ENCODE measurements at places on chromosomes 2 and 18.

DNA sequence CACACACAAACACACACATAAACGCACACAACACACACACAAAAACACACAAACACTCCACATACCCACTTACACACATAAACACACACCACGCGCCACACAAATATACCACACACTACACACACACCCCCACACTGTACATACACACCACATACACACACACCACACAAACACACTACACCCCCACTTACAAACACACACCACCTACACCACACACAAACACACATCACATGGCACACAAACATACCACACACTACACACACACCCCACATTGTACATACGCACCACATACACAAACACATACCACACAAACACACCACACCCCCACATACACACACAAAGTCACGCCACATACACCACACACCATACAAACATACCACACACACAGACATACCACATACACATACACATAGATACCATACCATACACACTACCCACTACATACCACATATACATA lies 59.9 kb downstream of the TWIST2 start:
- no peak for DNase-seq

DNA sequence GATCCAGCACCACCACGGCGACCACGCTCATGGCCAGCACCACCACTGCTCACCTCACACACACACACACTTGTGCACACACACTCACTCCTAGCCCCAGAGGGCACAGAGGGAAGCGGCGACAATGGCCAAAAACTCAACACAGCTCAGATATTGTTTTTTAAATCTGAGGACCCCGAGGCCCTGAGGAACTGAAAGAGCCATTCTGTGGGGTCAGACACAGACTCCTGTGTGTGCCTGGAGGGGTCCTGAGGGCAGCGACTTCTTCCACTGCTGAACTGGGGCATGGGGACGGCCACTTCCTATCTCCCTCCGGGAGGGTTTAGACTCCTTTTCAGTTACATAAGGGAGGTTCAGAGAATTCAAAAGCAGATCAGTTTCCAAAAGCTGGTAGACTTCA lies 116.6 kb upstream of the PXDN start:
- DNase-seq = no peak

- DNase-seq = no peak
These were observed 235.1 kb downstream of the SEPTIN10 start for GRCh38 chr2:109378682-109379081.

DNA sequence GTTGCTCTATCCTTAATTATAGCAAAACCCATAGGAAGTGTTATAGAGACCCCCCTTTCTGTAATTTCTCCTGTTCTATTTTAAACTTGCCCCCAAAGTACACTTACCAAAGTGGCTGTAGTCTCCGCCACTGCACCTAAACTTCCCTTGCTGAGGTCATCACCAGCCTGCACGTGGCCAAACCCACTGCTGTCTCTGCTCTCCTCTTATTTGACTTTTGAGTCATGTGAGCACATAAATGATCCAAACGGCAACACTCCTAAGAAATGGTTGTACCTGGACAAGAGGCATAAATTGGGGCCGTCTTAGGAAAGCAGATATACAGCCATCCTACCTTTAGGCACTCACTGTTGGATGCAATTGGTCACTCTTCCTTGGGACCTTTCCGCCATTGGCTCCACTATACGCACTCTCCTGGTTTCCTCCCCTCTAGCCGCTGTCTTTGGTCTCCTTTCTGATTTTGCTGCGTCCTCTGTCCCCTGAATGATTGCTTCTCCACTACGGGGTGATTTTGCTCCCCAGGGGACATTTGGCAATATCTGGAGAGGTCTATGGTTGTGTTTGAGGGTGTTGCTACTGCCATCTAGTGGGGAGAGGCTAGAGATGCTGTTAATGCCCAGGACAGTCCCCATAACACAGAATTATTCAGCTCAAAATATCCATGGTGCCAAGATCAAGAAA lies 19.2 kb upstream of the IL36G start:
- DNase-seq = peak; percentile 39

All from hepatic stellate cell (primary cell).